ENCODE measurements at places on chromosomes 5 and 9. TPM values are rescaled to one million over a fixed set of nuclear protein-coding genes. Genes with fewer than 3 reads are reported as not detected.

The FOXB2 gene
- not detected for total RNA-seq

The MYOT gene
- not detected for total RNA-seq

The SLC6A18 gene
- total RNA-seq: not detected

The KLHL3 gene
- 5.3 TPM for total RNA-seq
